Stimulated activated CD4-positive, alpha-beta T cell treated with anti-CD3 and anti-CD28 coated beads, Interleukin-1b, Interleukin-23, amount 100 ng/mL, for 4 hours (primary cell): ENCODE measurements at places on chromosomes 3 and 15.

GRCh38 chr3:30193625-30194044 lies 412.8 kb upstream of the TGFBR2 start:
- DNase-seq: no peak

DNA sequence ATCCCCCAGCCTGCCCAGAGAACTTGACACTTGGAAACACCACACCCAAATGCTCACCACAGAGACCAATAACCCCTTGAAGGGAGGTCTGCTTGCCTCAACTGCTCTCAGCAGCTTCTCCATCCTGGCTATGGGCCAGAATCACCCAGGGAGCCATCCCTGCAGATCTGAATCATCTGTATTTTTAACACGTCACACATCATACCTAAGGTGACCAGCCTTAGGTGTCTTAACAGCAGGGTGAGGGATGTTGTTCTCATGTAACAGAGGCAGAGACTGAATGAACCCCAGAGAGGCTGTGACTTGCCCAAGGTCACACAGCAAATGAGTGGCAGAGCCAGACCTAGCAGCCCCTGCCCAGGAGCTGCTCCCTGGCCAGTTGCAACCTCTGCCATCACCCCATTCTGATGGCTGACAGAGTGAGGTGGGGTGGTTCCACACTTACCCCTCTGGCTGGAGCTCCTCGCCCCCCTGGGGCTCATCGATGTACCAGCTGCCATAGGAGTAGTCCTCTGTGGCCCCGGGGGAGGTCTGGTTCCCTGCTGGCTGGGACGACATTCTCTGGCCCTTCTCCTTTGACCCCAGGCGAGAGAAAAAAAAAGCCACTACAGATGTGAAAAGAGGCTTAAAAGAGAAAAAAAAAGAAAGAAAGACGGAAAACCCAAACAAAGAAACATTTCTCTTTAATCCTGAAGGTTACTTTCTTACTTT lies 722 bp downstream of the STRA6 start:
- DNase-seq: no peak

DNA sequence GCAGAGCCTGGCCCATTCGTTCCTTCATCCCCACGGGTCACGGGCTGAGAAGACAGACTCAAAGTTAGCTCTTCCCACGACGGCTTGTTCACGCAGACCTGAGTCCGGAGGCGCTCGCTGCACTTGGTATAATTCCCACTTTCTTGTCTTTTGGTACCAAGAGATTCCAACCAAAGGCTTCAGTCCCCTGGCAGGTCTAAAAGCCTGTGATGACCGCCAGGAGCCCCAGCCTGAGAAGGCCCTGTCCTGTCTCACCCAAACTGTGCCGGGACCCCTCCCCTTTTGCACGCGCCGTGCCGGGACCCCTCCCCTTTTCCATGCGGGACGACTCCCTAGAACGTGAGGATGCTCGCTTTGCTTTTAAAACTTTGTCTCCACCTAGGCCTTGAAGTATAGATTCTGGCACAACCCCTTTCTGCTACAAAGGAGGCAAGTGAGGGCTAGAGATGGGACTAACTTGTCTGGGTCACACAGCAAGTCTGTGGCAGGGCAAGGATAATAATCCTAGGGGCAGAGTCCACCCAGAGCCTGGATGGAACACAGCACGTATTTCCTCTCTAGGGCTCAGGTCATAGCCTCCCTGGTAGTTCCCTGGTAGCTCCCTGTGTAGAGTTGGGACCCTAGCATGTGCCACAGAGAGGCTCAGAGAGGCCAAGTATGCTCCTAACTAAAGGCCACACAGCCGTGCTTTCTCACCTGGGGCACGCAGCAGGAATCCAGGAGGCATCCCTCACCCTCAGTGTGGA lies 211.3 kb downstream of the XXYLT1 start:
- no peak for DNase-seq

DNA sequence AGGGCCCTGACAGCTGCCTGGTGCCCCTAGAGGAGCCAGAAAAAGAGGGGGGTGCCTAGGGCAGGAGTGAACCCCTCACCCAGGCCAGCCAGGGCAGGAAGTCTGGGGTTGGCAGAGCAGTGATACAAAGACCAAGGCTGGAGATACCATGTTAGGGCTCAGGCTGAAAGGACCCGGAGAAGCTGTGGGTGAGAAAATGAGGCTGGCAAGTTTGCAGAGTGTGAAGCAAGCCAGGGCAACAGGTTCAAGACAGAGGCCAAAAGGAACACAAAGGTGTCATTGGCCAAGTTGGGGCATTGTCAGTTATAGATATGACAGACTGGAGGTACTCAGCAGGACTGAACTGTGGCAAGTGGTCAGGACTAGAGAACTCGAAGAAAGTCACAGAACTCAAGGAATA lies 40.6 kb upstream of the IREB2 start:
- no peak for DNase-seq

GRCh38 chr15:30882849-30883433 lies 20.8 kb upstream of the FAN1 start:
- peak; percentile 21 for DNase-seq

- DNase-seq: no peak
Measured at GRCh38 chr3:79835701-79836100, 67.9 kb upstream of the ROBO1 start.

- DNase-seq: no peak
Measured at GRCh38 chr3:114668099-114668498, 374.3 kb downstream of the TIGIT start.

GRCh38 chr3:99287876-99288275 lies 350.5 kb upstream of the COL8A1 start:
- no peak for DNase-seq

DNA sequence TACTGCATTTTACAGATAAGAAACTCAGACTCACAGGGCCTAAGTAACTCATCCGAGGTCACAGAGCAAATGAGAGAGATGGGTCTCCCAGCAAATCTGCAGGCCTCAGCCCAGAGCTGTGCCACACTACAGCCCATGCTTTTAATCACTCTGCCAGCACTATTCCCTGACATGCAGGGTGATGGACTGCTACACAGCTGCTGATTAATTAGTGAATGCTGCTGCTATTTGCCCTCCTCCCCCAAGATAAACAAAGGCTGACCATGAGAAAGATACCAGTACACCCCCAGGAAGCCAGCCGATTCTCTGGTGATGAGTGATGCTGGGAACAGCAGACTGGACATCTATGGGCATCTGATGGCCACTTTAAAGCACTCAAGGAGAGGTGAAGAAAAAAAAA lies 39.3 kb downstream of the RFTN1 start:
- no peak for DNase-seq

- no peak for DNase-seq
Measured at GRCh38 chr15:44034933-44035624, 160.0 kb downstream of the FRMD5 start.

DNA sequence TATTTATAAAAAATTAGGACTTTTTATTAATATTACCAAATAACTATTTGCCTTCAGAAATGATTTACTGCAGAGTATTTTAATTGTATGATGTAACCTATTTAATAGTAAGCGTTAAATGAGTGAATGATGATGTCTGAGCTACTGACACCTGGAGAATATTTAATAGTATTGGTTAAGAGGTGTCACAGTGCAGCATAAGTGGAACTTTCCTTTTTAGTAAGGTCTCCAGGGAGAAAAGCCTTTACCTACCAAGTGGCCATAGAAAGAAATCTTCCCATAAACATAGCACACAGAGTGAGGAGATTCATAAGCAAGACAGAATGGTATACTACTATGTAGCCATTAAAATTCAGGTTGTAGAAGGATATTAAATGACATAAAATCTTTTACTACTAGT lies 441.7 kb downstream of the TBL1XR1 start:
- no peak for DNase-seq

DNA sequence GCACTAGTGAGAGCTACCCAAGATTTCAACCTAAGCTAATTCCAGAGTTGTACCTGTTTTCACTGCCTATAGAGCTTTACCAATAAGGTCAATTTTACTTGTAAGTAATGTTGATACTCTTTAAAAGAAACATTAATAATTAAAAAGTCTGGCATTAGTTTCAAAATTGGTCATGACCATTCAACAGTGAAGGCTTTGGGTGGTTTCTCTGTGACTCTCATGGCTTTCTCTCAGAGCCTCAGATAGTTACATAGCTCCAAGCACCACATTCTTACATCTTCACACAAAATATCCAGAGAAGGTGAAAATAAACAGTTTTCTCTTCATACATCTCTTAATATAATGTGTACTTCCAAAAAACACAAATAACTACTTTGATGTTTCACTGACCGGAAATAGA lies 61.5 kb upstream of the TCF12 start:
- DNase-seq: no peak

DNA sequence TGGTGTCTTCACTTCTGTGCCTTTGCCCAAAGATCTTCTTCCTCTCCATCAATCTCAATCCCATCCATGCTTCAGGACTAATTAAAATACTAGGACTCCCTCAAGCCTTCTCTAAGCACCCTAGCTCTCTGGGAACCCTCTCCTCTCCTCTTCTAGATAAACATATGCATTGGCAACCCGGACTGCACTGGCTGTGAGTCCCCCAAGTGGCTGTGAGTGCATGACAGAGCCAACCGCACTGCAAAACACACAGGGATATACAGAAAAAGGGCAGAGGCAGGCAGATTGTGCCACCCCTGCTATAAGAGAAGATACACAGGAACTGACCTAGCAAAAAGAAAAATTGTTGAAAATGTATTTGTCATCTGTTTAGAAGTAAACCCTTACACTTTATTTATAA lies 457.1 kb downstream of the MFSD1 start:
- no peak for DNase-seq

DNA sequence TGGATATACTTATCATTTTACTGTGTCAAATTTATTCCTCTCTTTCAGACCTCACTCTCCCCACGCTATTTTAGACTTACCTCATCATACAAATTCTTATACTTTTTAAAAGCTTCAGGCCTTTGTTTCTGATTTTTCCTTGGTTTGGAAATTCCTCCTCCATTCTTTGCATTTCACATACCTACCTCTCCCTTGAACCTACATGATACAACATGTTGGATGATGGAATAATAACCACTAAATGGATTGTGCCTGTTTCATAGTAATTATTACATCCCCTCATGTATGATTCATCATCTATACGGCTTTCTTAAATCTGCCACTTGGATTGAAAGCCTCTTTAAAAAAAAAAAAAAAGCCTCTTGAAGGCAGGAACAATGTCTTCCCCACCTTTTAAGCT lies 24.6 kb downstream of the TRIP4 start:
- no peak for DNase-seq

- no peak for DNase-seq
Measured at GRCh38 chr3:168952551-168952950, 711.0 kb downstream of the MECOM start.

GRCh38 chr3:23574822-23575315 lies 230.9 kb upstream of the UBE2E1 start:
- DNase-seq: no peak

DNA sequence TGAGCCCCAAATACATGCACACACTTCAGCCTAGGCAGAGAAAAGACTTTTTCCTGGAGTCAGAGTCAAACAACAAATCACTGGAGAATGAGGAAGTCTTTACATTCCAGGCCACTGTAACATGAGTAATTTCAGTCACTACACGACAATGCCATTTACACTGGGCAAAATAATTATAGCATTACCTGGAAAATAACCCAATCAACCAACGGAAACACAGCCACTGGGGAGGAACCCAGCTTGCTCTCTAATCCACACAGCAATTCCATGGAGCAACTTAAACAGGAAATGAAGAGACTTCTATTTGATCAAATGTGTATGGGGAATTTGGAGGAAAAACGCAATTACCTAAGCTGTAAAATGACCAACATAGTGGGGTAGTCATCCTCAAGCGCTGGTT lies 15.2 kb downstream of the FSTL1 start:
- no peak for DNase-seq

DNA sequence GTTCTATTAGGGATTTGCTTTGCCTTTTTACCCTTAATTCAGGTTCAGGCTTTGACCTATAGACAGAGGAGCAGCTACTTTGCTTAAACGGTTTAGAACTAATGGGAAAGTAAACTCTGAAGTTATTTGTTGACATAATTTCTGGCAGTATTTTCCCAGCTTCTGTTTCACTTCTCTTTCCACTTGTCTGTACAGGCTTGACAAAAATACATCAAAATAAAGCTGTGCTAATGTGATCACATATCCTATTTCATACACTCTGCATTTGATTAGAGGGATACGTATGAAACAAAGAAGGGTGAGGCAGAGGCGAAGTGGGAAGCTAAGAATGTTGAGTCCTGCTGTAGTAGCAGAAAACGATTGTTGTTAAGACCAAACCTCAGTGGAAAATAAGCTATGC lies 389.1 kb upstream of the RARB start:
- no peak for DNase-seq

- DNase-seq: no peak
Measured at GRCh38 chr3:127608362-127608718, 10.1 kb downstream of the MCM2 start.

- no peak for DNase-seq
Measured at GRCh38 chr3:56629451-56629850, 53.6 kb downstream of the TASOR start.

DNA sequence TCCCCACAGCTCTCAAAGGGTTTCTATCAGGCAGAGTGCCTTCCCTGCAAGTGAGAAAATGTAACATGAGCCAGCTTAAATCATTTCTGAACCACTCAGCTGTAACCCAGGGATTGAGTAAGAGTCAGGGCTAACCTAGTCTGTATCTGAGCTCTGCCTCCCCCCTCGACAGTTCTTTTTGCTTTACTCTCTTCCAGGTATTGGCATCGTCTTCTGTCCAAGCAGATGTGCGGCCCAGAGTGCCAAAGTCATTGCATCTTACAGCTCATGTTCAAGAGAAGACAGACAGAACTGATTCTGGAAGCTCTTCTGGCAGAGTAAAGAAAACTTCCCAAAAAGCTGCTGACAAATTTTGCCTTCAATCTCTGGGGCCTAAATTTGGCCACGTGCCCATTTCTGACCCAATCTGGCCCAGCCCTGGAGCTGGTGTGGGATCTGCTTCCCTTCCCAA lies 74.8 kb downstream of the ABHD5 start:
- DNase-seq: no peak

DNA sequence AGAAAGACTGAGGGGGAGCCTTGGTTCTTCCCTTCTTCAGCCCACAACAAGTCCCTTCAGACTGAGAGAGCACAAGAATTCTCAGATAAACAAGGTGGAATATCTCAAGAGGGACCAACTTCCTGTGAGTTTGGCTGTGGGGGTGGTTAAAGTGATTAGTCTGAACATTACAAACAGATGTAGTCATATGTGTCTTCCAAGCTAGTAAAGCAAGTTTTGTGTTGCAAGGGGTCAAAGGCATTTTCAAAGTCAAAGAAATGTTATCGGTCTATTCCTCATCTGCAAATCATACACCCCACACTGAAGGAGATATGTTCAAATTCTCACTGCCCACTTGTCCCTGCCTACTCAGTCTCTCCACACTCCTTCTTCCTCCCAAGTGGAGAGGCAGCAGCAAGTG lies 242.5 kb downstream of the FAM43A start:
- DNase-seq: no peak

DNA sequence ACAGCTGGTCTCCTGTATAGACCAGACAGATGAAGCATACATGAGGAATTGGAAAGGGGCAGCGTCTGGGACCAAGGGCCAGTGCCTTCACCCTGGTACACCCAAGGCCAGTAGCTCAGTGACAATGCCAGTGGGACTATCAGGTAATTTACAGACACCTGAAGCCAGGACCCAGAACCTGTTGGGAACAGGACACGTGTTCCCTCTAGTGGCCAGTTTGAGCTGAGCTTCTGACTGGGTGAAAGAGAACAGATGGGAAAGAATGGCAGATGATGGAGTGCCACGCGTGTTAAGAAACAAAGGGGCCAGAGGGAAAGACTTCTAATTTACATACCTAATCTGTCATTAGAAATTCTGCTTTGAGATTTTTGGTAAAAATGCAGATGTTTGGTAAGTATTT lies 5.1 kb upstream of the SLC25A38 start:
- peak; percentile 50 for DNase-seq
